ENCODE measurements at places on chromosomes 5 and 9.
A peak's percentile ranks its signal among the peaks of the same experiment; 100 is the strongest.

DNA sequence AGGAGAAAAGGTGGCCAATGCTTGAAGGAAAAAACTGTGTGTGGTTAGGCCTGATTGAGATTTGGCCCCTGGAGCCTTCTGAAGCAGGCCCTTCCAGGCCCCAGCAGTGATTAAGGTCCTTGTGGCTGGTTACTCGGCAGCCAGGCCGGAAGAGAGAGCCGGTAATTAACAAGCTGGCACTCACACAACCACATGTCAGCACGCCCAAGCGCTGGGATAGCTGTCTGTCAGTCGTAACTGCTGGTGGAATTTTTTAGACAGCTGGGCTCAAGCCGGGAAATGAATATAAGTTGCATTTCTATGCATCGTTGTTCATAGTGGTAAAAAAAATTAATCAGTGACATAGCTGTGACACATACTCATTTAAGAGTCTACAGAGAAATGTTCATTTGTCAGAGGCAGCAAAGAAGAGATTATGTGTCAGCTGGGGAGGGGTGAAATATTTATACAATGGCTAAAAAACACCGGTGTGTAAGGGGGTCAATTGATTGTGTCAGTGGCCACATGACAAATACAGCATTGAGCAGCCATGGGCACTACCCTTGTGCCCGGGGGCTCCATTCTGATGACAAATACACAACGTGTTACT, 13.7 kb upstream of the ARAP3 start:
- no peak for DNase-seq

DNA sequence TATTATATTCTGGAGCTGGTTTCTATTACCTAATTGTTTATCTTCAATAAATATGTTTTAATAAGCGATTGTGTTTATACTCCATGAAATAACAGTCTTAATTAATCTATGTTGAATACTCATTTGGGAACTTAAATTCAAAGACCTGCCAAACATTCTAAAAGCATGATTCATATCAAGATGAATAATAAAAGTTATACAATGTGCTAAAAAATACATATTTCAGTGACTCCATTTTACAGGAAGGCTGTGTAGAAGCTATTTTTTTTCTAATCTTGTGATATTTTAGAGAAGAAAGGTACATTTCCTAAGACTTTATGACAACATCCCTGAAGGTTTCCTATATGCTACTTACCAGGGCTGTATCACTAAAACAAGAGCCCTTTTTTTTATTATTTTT, 417.9 kb downstream of the NFIB start:
- no peak for DNase-seq

GRCh38 chr5:3303777-3304176, 291.9 kb upstream of the IRX1 start:
- DNase-seq = no peak

- DNase-seq = peak; percentile 72
Observed at GRCh38 chr9:2299156-2299842, 284.2 kb downstream of the SMARCA2 start.

DNA sequence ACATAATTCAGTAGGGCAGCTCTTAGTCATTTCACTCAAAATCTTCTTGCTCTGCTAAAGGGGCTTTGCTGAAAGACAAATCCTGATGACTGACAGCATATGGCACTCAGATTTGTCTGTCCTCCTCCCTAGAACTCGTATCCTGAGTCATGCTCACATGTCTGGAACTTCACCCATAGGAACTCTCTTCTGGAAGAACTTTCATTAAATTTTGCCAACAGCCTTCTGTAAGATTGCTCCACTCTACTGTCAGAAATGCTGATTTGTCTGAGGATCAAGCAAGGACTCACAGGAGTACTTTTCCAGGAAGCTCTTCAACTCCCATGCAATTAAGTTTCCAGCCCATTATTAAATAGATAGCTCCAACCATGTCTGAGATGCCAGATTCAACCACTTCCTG, 59.8 kb upstream of the SNX2 start:
- DNase-seq = no peak

DNA sequence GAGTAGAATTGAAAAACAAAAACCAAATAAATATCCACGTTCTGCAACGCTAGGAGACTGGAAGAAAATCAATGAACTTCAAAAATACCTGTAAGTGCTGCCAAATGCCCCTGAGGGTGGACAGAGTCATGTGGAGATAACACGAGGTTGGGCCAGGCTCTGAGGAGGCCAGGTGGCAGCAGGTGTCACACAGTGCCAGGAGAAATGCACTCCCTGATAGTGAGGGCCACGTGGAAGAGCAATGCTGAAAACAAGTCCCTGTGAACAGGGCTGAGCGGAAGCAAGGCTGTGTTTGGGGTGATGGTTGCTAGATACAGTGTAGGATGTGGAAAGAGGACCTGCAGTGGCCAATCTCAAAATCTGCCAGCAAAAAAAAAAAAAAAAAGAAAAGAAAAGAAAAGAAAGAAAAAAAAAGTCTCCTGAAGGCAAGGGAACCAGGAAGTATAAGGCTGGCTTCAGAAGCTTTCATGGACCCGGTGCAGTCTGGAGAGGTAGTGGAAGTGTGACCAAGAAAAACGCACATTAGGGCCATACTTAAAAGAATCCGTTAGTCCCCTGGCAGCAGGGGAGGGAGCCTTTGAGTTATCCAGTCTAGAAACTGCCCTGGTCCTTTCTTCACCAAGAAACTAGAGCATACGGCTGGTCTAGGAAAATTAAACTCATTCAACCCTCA, 16.8 kb downstream of the C1QTNF3 start:
- no peak for DNase-seq

- no peak for DNase-seq
Observed at GRCh38 chr5:54803471-54804011, 181.9 kb downstream of the ESM1 start.

DNA sequence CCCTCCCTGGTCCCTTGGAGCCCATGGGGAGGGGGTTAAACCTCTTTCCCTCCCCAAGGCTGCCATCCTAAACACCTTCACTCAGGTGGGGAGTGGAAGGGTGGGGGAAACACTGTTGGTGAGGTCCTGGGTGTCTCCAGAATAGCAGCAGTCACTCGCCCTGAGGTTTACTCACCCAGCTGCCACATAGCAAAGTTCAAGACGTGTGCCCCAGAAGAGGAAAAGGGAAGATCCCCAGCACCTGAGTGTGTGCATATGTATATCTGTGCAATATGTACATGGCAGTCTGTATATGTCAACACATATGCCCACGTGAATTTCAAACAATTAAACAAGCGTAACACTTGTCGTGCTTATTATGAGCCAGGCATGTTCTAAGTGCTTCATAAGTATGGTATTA, 31.3 kb upstream of the SMU1 start:
- no peak for DNase-seq

- no peak for DNase-seq
Observed at GRCh38 chr9:131612851-131613250, 67.5 kb downstream of the PRRT1B start.

GRCh38 chr5:124599028-124599973, 147.1 kb downstream of the ZNF608 start:
- peak; percentile 88 for DNase-seq

GRCh38 chr5:117793963-117794362, 1194.4 kb downstream of the DTWD2 start:
- DNase-seq = no peak

DNA sequence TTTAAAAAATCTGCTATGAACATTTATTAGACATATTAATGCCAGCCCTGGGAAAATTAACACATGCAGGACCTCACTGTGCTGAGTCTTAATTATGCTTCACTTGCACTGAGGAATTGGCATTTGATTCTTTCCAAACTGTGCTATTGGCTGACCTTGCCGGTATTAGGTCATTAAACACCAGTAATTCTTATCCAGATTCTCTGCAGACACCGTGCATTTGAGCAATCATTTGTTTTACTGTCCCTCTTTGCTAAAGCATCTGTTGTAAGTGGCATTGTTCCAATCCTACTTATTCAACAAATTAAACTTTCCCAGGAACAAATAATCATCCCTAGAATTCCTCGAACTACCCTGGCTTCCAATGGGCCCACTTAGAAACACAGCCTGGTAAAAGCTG, 145.0 kb downstream of the SLC12A2 start:
- DNase-seq = peak; percentile 19

DNA sequence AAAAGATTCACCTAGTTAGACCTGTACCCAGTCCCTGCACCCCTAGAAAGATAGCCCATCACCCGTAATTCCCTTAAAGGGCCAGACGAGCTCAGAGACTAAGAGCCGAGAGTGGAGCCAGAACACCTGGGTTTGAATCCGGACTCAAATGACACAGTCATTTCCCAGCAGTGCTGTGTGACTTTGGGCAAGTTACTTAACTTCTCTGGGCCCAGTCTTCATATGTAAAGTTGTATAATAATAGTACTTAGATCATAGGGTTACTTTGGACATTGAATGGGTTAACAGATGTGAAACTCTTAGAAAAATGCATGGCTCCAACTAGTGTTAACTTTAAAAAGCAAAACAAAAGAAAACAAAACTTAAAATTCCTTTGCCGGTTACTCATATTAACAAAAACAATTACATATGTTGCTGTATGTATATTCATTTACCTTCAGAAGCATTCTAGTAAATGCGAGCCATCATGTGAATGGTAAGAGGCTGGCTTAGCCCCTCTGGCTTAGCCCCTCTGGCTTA, 40.4 kb upstream of the RASGRF2 start:
- DNase-seq = no peak

DNA sequence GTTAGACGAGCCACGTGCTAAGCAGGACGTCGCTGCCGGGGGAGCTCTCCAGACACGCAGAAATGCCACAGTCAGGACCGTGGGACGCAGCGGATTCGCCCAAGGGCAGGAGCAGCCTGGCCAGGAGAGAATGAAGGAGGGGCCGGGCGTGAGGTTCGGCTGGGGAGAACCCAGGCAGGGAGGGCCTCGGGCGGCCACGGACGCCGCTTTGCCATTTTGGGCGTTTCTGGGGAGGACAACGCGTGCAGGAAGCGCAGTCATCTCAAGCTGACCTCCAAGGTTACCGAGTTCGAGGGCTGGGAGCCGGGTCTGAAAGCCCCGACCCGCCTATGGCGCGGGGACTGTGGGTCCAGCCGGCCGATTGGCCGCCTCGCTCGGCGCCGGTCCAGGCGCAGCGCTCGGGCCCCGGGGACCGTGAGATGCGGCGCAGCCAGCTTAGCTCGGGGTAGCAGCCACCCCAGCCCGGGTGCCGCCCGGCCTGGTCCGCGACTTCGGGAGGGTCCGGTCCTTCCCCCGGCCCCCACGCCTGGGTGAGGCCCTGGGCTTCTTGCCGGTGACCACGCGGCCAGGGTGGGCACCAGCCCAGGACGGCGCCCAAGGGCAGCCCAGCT, 760 bp upstream of the MAN1B1 start:
- DNase-seq = no peak

DNA sequence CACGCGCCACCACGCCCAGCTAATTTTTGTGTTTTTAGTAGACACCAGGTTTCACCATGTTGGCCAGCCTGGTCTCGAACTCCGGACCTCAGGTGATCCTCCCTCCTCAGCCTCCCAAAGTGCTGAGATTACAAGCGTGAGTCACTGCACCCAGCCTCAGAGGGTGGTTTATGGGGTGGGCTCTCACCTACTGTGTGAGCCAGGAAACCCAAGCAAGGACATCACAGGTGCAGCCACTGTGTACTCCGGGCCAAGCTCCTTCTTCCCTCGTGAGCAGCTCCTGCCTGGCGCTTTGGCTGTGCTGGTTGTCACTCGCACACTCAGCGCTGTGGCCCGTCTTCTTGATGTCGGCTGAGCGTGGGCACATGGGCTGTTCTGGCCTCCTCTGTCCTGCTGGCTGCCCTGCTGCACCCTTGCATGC, 70.1 kb downstream of the WNK2 start:
- no peak for DNase-seq

GRCh38 chr5:14501353-14502293, 80.0 kb upstream of the OTULINL start:
- DNase-seq = no peak

DNA sequence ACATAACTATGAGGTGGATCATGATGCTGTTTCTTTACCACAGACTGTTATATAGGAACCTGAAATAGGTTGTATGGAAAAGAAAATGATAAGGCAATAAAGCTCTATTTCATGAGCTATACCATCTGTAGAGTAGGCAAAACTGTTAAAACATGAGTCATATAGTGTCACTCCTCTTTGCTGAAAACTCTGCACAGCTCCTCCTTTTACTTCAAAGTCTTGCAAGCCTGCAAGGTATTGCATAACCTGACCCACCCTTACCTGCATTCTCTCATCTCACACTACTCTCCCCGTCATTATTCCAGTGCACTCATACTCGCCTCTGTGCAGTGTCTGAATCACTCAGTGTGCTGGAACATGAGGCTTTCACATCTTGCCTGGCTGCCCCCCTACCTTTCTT, 790.1 kb downstream of the EFNA5 start:
- DNase-seq = no peak

- DNase-seq = peak; percentile 21
Observed at GRCh38 chr9:96139592-96140295, 162.2 kb downstream of the HSD17B3 start.

DNA sequence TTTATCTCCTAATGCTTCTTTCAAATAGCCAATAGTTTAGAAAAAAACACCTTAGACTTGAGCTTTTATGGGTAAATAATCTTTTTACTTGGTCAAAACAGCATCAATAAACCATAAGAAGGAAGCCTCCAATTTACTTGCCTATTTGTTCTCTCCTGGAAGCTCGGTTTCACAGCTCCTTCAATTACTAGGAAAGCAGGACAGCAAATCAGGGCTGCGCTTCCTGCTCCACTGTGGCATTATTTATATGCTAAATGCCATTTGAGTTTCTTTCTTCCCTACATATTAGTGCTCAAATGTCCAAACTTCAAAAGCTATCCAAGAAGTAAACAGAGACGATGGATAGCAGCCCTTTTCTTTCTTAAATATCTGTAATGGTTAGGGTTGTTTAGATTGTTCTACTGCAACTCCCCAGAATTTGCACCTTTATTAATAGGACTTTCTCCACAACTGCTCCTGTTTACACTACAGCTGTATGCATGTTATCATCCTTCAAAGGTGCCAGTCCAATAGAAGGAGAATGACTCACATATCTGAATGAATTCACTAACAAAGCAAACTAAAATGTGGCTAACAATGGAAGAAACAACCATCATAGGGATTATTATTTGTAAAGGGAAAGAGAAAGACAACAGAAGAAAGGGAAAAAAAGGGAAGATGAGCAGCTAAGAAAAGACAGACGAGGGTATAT, 58.7 kb downstream of the MED27 start:
- DNase-seq = no peak

Data from LNCaP clone FGC (cell line).